ENCODE measurements at places on chromosomes 7 and 10. TPM values are rescaled to one million over a fixed set of nuclear protein-coding genes. Genes with fewer than 3 reads are reported as not detected.

DNA sequence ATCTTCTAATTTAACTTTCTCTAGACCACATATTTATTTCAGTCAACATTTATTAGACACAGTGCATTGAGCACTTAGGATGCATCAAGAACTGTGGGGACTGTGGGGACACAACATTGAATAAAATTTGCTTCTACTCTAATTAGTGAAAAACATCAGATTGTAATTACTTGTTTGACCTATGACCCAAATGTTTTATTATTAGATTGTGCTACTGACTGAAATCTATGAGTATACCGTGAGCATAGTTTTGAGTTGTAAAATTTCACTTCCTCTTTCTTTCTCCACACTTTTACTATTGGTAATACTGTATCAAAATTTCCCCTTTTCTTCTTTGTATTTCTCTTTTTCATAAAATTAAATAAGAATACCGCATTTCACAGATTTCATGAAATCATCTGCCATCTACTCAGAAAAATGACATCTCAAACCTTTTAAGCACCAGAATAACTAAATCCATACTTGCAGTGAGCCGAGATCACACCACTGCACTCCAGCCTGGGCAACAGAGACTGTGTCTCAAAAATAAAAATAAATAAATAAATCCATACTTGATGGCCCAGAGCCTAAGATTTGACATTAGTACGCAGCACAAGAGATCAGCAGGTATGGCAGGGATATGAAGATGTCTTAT is 25.4 kb upstream of the INPP5F start:
- DNase-seq = no peak

- peak; percentile 53 for DNase-seq
Observed at GRCh38 chr10:46560952-46561351, 4.5 kb upstream of the GPRIN2 start.

SEMA3C gene
- total RNA-seq = 37.2 TPM

DNA sequence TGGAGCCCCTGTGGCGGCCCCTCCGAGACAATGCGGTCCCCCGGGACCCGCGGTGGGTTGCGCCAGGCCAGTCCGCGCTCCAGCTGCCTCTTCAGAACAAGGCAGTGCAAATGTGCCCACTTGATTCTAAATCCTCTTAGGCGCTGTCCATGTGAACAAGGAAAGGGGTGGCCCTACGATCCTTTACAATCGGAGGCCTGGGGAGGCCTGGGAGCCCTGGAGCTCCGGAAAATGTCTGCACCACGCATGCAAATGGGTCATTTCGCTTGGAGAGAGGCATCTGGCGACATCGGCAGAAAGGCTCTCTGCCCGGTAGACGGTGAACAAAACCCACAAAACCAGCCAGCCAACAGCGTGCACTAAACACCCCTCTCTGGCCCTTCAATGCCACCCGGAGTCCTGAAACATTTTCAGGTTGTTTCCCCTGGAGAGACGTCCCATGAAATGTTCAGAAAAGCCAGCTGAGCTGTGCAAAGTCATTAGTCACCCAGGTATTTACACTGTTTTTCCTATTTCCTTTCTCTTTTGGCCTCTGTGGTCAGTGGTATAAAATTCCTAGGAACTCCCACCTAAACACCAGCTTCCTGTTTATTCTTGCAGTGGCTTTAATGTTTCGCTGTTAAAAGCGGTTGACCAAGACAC is 102.8 kb upstream of the ZNF438 start:
- no peak for DNase-seq

DNA sequence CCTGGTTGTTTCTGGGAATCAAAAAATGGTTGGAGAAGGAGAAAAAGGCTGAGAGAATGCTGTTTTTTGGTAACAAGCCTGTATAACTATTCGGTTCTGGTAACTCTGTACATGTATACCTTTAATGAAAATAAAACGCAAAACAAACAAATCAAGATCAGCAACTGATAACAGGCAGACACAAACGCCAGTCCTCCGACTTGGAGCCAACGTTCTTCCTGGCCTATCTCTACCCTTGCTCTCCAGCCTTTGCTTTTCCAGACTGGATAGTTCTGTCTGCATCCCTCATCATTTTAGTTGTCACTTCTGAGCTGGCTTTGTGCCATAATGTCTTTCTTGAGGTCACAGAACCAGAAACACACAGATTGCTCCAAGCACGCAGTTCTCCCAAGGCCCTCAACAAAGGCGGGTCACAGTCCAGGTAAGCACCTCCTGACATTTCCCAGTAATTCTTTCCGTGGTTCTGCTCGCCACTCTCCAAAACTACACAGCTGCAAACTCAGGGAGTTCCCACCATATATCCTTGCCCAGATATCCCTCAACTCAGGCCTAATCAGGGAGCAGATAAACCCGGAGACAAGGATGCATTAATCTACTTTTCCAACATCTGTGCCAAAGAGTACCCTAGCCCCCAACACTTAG is 20.2 kb downstream of the HIP1 start:
- no peak for DNase-seq

- no peak for DNase-seq
Observed at GRCh38 chr7:157495177-157495553, 158.4 kb downstream of the DNAJB6 start.

ITGB1 gene
- total RNA-seq = 517 TPM

GRCh38 chr10:16944402-16944801 is 127.2 kb upstream of the RSU1 start:
- DNase-seq = no peak

- DNase-seq = no peak
Observed at GRCh38 chr10:49571388-49571787, 32.5 kb upstream of the ERCC6 start.

DNA sequence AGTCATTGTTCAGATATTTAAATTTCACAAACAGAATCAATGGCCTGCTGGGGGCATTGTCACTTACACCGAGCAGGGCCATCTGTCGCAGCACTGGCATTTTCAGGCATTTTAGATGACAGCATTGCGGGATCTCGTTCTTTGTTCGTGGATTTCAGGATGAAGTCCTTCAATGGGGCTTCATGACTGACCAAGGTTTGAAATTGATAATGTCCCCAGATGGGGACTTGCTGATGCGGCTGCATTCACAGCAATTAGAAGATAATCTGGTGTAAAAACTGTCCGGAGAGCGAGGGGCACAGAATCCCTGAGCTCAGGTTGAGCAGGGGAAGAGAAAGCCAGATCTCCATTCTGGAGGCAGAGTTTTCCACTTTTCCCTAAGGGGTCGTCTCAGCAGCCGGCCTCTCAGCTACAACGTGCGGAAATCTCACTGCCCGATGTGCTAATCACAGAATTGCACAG is 1.9 kb upstream of the C7orf33 start:
- DNase-seq = no peak

DNA sequence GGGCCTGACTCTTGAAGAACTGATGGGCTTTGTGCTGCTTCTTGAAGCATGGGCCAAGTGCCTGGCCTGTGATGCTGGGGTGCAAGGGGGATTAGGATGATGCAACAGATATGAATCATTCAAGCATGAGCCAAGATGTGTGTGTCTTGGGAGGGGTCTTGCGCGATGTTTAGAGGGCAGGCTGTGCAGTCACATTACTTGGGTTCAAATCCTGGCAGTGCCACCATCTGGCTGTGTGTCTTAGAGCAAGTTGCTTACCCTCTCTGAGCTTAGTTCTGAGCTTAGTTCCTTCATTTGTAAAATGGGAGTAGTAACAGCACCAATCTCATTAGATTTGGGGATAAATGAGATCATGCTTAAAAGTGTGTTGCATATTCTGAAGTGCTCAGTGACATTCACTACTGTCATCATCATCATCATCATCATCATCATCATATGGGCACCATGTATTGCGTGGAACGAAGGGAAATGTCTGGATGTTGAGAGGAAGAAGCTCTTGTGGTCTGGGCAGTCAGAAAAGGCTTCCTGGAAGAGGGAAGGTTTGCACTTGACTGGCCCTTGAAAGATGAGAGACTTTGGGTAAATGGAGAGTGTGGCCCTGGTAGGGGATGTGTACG is 9.3 kb downstream of the UNC5B start:
- peak; percentile 15 for DNase-seq

AKR1C8 gene
- 0.55 TPM for total RNA-seq

STRIP2 gene
- total RNA-seq = 1.3 TPM

CRPPA gene
- 2.9 TPM for total RNA-seq

OPN1SW gene
- total RNA-seq = not detected

CCDC172 gene
- not detected for total RNA-seq

MEOX2 gene
- total RNA-seq = 21.9 TPM

TRIM8 gene
- 146 TPM for total RNA-seq

GRCh38 chr10:110845756-110846620 is 25.7 kb upstream of the PDCD4 start:
- no peak for DNase-seq

GRCh38 chr7:130476297-130477150 is 15.4 kb upstream of the MEST start:
- no peak for DNase-seq

- no peak for DNase-seq
Observed at GRCh38 chr10:44980309-44981171, 1.9 kb upstream of the DEPP1 start.

RNF32 gene
- 1.9 TPM for total RNA-seq

- no peak for DNase-seq
Observed at GRCh38 chr10:75034714-75035258, 76.7 kb upstream of the SAMD8 start.

DNA sequence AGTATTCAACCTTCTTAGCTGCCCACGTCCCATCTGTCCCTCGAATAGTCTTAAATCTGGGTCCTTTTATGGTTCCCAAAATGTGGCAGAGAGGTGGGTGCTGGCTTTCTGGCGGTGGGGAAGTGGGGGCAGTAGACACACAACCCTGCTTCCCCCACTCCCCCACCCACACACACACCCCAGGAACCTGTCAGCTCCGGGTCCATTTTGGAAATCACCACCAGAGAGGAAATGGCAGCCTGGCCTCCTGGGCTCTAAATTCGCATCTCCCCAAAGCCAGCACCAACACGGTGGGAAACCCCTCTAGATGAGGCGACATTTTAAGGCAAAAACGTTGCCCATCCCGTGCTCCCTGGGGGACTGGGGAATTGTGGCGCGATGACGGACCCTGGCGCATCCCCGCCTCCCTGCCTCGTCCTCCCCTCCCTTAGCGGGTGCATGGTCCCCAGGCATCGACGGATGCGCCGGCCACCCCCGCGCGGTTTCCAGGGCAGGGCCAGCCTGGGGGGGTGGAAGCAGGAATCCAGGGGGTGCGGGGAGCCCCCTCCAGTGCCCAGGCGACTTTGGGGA is 702 bp downstream of the TMEM130 start:
- no peak for DNase-seq

DNA sequence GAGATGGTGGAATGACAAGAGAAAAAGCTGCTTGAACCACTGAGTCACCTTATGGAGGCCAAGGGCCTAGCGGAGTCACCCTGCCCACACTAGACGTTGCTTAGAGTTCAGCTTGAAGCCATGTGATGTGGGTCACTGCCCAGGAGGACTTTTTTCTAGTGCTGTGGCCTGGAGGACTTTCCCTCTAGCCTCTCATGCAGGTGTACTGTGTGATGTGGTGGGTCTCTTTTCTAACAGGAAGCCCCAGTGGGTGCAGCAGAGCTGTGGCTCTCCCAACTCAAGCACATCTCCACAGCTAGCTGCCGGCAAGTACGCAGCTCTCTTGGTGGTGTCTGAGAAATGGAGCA is 13.6 kb downstream of the POR start:
- DNase-seq = no peak

GRCh38 chr7:96173781-96174180 is 148.1 kb downstream of the SLC25A13 start:
- DNase-seq = no peak

- no peak for DNase-seq
Observed at GRCh38 chr10:11672836-11673235, 61.4 kb upstream of the USP6NL start.

DNA sequence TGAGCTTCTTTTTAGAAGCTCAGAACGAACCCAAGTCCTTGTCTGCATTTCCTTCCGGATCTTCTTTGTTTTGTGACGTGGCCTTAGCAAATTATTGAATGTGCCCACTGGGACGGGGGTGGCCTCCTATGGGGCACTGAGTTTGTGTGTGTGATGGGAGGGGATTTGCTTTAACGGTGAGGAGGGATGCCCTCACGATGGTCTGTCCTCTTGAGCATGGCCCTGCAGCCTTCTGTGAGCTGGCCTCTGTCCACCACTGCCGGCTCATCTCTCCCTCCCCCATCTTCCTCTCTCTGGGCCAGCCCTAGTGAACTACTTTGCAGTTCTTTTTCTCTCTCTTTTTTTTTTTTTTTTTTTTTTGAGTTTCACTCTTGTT is 62.9 kb upstream of the MKRN1 start:
- no peak for DNase-seq

- DNase-seq = no peak
Observed at GRCh38 chr10:15482156-15482555, 111.1 kb upstream of the FAM171A1 start.

DNA sequence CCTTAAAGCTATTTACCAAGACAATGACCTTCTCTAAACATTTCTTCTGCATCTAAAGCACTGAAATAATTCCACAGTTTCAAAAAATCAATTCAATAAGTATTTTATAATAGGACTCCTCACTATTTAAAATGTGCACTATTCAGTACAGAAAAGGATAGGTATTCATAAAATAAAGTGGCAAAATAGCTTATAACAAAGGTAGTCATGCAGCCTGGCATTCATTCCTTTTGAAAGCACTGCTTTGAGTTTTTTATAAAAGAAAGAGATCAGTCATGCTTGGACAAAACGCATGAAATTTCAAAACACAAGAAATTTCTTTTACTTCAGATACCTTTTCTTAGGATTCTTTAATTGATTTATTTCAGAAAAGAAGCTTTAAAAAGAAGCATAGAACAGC is 689.7 kb upstream of the PHF14 start:
- DNase-seq = no peak

- DNase-seq = no peak
Observed at GRCh38 chr7:118352867-118353453, 128.5 kb downstream of the ANKRD7 start.
